Kidney capillary endothelial cell (primary cell): ENCODE measurements at places on chromosomes 4 and X.

- DNase-seq: peak; percentile 91
Observed at GRCh38 chrX:11533199-11533651, 132.5 kb downstream of the ARHGAP6 start.

DNA sequence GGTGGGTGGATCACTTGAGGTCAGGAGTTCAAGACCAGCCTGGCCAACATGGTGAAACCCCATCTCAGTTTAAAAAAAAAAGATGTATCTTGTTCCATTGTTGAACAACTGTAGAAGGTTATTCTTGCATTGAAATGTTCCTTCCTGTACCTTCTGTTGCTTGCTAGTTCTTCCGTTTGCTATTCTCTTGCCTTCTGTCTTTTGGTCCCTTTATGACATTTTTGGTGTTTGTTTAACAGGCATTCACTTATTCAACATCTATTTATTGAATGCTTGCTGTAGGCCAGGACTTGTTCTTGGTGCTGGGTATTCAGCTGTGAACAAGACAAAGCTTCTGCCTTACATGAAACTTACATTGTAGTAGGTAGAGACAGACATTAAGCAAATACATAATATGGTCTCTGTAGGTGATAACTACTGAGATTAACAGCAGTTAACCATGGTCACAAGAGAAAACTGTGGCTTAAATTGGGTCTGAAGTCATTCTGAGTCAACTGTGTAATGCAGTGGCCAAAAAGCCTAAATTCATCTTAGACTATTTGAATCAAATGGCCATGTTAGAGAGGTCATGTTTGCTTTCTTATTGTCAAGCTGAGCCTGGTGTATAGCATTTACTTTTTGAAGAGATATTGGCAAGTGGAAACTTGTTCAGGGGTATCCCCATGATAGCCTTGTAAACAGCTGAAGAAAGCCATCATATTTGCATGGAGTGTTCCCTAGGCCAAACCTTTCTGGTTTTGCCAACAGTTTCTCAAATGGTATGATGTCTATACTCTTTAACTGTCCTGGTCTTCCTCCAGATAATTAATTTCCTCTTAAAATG, 35.6 kb downstream of the GAB1 start:
- no peak for DNase-seq

DNA sequence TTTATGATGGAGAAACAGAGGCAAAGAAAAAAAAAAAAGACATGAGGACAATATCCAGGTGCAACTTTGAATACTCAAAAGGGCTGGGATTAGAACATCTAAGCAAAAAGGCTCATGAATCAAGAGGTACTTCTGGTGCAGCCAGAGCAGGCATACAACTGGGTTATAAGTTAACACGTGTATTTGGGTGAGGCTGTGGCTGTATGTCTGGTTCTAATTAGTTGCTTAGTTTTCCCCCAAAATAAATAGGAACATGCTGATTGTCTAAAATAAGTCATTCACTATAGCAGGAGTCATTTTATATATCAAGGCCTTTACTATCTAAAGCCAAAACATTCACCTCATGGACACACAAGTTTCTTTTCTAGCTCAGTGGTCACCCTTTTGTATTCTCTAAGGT, 20.2 kb downstream of the NHS start:
- DNase-seq: no peak

- peak; percentile 36 for DNase-seq
Observed at GRCh38 chr4:150078041-150078578, at the start of gene DCLK2. Gene DCLK2, plus strand, starts transcription at chr4:150078445. Its CDS starts 583 bp downstream, at chr4:150079028.

GRCh38 chr4:104032896-104033295, 313.1 kb upstream of the TACR3 start:
- no peak for DNase-seq

DNA sequence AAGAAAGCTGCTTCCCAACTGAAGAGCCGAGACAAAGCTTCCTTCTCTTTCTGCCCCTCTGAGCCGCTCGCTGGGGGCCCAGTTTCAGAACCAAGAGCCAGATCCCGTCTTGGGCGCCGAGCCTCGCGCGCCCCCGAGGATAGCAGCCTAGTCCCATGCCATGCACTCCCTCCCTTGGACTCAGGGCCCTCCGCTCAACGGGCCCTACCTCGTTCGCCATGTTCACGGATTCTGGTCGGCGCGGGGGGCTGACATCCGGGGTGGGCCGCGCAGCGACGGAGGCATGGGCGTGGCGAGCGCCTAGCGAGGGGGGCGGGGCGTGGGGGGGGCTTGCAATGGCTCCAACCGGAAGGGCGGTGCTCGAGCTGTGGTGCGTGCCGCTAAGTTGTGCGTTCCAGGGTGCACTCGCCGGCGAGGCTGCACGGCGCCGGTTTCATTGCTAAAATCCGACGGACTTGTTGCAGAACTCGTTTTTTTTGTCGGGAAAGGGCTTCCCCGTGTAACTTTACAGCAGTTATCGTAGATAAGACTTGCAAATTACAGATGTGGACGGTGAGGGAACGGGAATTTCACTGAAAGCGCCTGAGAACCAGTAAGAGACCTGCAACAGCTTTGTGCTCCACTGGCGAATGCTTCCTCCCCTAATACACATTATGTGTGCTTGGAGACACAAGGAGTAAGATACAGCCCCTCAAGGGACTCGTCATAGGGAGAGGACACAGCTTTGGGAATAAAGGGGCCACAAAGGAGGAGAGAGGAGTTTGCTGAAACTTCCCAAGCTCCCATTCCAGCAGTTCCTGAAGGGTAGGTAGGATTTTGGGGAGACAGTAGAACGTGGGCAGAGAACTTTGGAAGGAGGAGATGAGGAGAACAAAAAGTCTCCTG, at the start of gene ADH5:
ADH5 (minus strand) TSS at position 308 of the 885 bp plus-strand sequence; CDS start at position 220, 88 bp downstream.
- peak; percentile 61 for DNase-seq

DNA sequence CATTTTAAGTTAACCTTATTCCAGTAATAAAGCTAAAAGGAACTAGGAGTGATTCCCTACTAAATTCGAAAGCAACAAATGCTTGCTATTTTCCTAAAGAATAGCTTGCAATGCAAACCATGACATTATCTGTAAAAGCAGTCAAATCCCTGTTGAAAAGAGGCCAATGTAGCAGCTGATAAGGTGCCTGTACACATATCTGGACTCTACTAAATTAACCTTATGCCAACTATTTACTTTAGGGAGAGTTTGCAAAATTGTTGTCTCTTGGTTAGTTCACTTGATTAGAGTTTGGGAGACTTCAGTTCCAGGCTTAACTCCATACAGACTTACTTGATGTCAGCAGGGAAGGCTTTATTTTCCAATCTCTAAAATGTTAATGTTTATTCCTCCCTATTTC, 6.0 kb downstream of the IL13RA2 start:
- no peak for DNase-seq

GRCh38 chr4:31125496-31125895, 405.3 kb downstream of the PCDH7 start:
- DNase-seq: no peak

- DNase-seq: no peak
Observed at GRCh38 chr4:76235915-76236314, 15.6 kb upstream of the FAM47E start.

GRCh38 chr4:13347517-13348125, 136.5 kb downstream of the RAB28 start:
- DNase-seq: no peak

- no peak for DNase-seq
Observed at GRCh38 chrX:102849396-102849795, 87.7 kb upstream of the RAB40AL start.

DNA sequence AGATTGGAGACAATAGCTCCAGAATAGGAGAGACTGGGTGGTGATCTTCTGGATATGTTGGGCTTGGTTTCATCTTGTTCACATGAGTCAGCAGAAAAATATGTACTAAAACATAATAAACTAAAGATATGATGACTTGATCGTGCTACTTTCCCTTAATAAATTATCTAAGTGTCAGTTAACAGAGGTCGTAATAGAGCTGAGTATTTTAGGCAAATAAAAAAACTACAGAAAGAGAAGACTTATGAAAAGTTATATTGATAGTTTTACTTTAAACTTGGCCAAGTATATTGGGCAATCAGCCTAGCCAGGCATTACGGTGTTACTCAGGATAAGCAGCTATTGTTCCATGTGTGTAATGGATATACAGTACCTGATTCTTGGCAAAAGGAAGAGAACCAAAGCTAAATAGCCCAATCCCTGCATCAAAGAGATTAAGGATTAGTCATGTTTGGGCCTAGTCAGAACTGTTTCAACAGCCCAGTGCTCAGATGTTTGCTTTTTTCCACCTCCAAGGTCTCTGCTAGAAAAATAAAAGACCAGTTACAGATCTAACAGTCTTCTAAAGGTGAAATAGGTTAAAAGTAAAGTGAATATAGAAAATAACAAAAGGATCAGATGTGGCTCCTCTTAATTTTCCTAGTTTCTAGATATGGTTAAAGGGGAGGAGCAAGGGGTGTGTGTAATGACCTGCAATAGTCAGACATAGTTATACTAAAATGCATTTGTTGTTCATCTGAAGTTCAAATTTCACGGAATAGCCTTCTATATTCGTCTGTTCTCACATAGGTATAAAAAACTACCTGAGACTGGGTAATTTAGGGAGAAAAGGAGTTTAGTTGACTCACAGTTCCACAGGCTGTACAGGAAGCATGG, 262.6 kb downstream of the ADGRL3 start:
- no peak for DNase-seq

- DNase-seq: no peak
Observed at GRCh38 chr4:95151255-95151654, 393.5 kb downstream of the BMPR1B start.

GRCh38 chrX:50099331-50099730, 101.5 kb downstream of the AKAP4 start:
- DNase-seq: no peak
